GM19239 (cell line): ENCODE measurements at places on chromosomes 5 and 9.

DNA sequence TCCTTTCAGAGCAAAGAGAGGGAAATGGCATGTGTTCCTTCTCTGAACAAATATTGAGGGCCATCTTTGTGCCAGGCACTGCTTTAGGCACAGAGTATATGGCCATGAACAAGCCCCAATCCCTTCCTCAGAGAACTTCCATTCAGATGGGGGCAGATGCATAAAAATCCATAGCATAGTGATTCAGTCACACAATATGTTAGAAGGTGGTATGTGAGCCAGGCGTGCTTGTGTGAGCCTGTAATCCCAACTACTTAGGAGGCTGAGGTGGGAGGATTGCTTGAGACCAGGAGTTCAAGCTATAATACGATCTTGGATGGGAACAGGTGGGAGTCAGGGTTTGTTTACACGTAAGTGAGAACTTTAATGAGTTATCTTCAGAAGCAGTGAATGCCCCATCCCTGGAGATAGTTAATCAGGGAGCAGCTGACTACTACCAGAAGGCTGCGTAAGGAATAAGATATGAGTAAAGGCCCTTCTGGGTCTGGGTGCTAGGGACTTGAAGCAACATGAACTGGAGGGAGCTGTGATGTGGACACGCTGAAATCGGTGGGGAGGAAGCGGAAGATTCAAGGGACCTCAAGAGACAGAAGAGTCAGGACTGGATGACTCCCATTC, 27.1 kb downstream of the NANS start:
- no peak for DNase-seq

DNA sequence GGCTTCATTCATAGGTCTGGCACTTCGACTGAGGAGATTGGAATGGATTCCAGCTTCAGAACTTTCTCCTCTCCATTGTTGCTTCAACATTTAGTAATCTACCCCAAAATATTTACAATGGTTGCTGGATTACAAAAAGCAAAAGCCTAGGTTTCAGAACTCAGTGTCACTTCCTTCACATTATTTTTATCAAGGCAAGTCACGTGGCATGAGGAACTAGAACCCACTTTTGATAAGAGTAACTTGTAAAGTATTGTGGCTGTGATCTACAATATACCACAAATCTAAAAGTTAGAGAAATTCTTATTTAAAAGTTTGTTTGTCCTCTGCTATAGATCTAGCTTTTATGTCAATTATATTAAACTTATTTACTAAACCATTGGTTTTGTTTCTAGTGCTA, 39.7 kb upstream of the ANKDD1B start:
- DNase-seq = no peak

- no peak for DNase-seq
These were observed 335.3 kb downstream of the RAB3C start for GRCh38 chr5:58918021-58918729.

DNA sequence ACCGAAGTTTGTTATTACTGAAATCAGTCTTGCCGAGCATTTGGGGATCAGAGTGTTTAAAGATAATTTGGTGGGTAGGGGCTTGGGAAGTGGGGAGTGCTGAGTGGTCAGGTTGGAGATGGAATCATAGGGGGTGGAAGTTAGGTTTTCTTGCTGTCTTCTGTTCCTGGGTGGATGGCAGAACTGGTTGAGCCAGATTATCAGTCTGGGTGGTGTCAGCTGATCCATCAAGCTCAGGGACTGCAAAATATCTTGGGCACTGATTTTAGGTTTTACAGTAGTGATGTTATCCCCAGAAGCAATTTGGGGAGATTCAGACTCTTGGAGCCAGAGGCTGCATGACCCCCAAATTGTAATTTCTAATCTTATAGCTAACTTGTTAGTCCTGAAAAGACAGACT, 5.4 kb upstream of the ANKRD31 start:
- no peak for DNase-seq

- no peak for DNase-seq
These were observed 10.1 kb downstream of the MYMK start for GRCh38 chr9:133514460-133515239.

- DNase-seq = no peak
These were observed 170.9 kb upstream of the TBCA start for GRCh38 chr5:77947041-77947428.

DNA sequence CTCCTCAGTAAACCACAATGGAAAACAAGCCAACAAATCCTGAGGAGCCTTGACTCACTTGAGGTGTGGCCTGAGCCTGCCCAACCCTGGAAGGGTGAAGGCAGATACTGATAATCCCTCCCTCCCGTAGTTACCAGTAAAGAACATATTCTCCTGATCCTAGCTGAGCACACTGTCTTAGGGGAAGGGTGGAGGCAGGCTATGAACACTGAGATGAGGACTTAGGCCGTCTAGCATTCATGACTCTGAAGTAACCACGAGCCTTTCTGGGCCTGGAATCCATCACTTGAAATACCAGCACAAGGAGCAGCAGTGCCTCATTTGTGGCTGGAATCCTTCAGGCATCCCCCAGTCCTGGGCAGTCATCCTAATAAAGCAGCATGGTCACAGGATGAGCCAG, 124.5 kb upstream of the PRLR start:
- no peak for DNase-seq

DNA sequence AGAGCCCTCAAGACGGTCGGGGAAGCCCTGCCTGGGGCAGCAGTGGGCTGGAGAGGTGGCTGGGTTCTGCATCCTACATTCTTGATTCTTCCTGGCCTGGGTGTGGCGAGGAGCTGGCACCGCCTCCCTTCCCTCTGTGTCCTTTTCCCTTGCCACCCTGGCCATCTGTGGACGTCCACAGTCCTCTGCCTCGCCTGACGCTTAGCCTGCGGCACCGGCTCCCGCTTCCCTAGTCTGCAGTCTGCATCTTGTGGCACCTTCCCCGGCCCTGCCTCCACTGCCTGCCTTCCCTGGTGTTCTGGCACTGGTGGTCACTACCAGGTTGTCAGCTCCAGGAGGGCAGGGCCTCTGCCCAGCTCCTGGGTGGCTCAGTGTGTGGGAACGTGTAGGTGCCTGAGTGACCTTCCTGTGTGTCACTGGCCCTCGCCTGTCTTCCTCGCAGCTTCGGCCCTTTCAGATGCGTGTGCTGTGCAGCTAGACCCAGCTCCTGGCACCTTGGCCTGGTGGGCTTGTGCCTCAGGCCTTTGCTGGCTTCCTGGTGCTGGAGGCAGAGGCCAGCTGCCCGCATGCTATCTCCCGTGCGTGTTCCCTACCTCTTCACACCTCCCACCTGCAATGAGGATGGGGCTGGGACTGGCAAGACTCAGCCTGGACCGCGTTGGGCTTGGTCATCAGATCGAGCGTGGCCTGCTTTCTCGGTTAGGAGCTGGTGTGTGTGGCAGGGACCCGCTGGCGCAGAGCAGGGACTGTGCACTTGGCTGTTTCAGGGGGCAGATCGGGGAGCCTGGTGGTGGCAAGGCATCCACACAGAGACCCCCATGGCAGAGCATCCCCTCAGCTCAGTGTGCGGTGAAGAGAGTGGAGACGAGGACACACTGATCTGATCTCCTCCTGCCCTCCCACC, 20.9 kb downstream of the TRAF2 start:
- DNase-seq = no peak

DNA sequence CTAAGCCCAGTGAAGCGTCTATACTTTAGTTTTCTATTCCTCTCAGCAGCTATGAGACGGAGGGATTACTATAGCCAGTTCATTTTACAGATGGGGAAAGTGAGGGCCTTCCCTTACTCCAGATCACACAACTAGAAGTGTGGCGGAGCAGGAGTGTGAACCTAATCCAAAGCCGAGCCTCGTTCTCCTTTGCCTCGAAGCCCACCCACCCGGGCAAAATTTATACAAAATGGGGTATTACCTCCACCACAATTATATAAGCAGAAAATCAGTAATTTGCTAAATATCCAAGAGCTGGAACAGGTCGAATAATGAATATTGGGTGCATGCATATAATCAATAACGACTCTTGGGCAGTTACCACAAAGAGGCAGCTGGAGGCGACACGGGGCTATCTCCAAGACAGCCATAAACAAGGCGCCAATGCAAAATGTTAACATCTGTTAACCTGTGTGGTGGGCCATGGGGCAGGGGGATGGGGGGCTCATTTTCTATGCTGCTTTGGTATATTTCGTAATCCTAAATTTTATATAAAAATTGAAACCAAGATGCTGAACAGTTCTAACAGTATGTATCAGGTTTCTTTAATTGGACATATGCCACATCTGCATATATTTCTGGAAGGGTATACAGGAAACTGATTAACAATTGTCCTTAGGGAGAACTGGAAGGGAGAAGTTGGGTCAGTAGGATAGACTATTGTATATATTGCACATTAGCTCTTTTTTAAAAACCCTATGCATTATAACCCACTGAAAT, 1.2 kb upstream of the RNF44 start:
- DNase-seq = no peak

DNA sequence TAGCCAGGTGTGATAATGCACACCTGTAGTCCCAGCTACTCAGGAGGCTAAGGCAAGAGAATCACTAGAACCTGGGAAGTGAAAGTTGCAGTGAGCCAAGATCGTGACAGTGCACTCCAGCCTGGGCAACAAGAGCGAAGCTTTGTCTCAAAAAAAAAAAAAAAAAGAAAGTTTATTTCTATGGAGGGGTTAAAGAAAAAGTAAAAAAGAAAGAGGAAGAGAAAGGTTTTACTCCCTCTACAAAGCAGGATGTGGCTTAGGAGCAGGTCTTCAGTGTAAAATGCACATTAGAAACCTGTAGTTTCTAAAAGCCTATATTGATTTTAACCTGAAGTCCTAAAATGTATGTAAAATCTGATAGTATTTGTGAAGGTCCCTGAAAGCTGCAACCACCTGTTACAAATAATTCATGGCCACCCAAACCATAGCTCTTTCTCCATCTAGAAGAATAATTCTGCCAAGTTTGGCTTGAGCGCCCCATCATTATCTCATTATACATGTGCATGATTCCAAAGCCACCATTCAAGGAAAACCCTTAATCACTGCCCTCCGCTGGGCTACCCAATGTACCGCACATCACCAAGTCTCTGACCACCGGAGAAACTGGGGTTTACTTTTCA, 3.4 kb downstream of the FNBP1 start:
- no peak for DNase-seq

GRCh38 chr5:110099572-110099971, 409.8 kb downstream of the MAN2A1 start:
- DNase-seq = no peak

- no peak for DNase-seq
These were observed 268.2 kb downstream of the SH3GL2 start for GRCh38 chr9:17846948-17847655.

DNA sequence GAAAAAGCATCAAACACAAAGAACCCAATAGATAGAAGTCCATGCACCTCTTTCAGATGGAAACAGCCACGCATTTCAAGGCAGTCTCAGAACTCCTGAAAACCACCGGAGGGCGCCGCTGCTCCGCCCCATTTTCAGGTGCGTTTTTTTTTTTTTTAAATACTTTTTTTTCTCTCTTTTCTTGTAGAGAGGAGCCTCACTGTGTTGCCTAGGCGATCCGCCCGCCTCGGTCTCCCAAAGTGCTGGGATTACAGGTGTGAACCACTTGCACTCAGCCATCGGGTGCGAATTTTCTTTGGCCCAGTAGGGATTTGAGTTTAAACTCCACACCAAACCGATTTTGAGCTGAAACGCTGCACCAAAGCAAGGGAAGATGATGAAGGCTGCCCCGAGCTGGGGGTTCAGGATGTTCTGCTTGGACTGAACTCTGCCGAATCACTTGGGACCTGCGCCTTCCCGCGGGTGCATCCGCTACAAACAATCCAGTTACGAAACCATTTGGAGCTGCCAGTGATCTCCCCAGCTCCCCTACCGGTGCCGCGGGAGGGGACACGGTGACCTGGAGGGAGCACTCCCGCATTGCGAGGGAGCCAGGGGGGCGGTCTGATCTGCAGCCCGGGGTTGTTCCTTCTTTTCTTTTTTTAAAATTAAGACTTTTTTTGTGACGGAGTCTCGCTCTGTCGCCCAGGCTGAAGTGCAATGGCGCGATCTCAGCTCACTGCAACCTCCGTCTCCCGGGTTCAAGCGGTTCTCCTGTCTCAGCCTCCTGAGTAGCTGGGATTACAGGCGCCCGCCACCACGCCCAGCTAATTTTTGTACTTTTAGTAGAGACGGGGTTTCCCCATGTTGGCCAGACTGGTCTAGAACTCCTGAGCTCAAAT, 1.4 kb downstream of the PTGR1 start:
- DNase-seq = peak; percentile 38

- DNase-seq = no peak
These were observed 75.9 kb downstream of the IRX2 start for GRCh38 chr5:2675548-2675947.

DNA sequence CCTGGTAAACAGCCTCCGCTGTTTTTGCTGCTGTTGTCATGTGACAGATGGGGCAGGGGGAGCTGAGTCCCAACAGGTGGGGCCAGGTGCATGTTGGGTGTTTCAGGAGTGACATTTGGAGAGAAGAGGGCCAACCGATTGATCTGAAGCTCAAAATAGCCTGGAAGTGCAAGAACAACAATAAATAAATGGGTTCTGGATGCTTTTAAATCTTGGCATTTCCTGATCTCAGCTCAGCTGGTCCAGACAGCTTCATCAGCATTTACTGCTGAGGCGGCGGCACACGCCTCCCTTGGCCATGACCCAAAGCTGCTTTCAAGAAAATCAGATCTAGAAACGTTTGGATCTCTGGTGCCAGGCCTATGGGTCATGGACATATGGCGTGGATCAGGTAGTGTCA, 70.5 kb downstream of the PPARGC1B start:
- DNase-seq = no peak

GRCh38 chr9:124635285-124635684, 128.1 kb upstream of the NR5A1 start:
- DNase-seq = no peak

DNA sequence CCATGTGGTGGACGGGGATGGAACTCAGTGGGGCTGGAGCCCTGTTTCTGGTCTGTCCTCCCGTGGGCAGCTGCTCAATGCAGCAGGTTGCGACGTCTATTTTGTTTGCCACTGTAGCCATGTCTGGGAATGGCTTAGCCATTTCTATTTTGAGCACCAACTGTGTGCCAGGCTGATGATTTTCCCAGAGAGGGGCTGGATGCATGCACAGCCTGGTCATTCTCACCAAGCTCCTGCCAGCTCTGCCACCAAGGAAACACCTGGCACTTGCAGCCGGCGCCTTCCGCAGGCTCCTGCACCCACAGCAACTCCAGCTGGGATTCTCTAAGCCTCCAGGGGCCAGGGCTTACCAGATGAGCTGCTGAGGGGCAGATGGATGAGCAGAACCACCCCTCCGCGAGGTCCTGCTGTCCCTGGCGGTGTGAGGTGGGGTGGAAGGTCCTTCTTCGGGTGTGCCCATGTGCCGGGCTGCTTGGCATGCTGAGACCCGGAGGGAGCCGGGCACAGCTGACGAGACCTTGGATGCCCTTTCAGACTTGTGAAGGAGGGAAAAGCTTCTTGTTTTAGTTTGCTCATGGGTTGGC, 151.2 kb downstream of the RXRA start:
- DNase-seq = no peak

DNA sequence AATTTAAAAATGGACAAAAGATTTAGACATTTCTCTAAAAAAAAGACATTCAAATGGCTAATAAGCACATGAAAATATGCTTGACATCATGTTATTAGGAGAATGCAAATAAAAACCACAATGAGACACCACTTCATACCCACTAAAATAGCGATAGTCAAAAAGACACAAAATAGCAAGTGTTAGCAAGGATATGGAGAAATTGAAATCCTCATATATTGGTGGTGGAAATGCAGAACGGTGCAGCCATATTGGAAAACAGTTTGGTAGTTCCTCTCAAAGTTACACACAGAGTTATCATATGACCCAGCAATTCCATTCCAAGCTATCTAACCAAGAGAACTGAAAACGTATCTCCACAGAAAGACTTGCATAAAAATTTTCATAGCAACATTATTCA, 227.5 kb upstream of the TRIM32 start:
- no peak for DNase-seq
